ENCODE measurements at places on chromosomes 7 and 10. TPM values are rescaled to one million over a fixed set of nuclear protein-coding genes. Genes with fewer than 3 reads are reported as not detected.

PRKG1 gene
- total RNA-seq, result 18.3 TPM

MINPP1 gene
- total RNA-seq, result 16.9 TPM

CHN2 gene
- total RNA-seq, result not detected

FAM20C gene
- 7.7 TPM for total RNA-seq

DNA sequence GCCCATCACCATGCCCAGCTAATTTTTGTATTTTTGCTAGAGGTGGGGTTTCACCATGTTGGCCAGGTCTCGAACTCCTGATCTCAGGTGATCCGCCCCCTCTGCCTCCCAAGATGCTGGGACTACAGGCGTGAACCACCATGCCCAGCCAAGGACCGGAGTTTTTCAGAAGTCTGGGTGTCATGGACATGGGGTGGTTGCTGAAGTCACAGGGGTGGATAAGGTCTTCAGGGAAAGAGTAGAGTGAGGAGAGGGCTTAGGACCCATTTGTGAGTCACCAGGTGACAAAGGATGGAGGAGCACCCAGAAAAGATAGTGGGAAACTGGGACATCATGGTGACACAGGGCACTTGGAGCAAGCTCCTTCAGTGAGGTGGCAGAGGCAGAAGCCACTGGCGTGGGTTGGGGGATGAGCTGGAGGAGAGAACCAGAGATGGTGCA is 2.8 kb upstream of the GPRIN2 start:
- no peak overlapping the region for H3K4me3 ChIP-seq
- DNase-seq, result no peak
- no peaks in the 10 kb centered on the region for H3K36me3 ChIP-seq

- no peak overlapping the region for H3K4me3 ChIP-seq
- H3K4me1 ChIP-seq, result no peaks in the 10 kb centered on the region
- no peak for DNase-seq
- no peaks in the 10 kb centered on the region for H3K36me3 ChIP-seq
- H3K27ac ChIP-seq, result no peak overlapping the region
- no peaks in the 10 kb centered on the region for H3K27me3 ChIP-seq
Observed at GRCh38 chr7:91771921-91772815, 108.3 kb downstream of the MTERF1 start.

GRCh38 chr7:43583424-43584194 is 701 bp downstream of the STK17A start:
- peak; percentile 46 for DNase-seq
- H3K27me3 ChIP-seq, result peaks cover 2% of the 10 kb centered on the region
- no peaks in the 10 kb centered on the region for H3K36me3 ChIP-seq
- H3K4me1 ChIP-seq, result peaks cover 2% of the 10 kb centered on the region
- H3K27ac ChIP-seq, result peak overlapping the region; percentile 78

GRCh38 chr7:30140456-30140855 is 5.7 kb downstream of the MTURN start:
- H3K36me3 ChIP-seq, result no peaks in the 10 kb centered on the region
- H3K27me3 ChIP-seq, result no peaks in the 10 kb centered on the region
- H3K4me1 ChIP-seq, result peaks cover 5% of the 10 kb centered on the region
- H3K4me3 ChIP-seq, result no peak overlapping the region
- no peak for DNase-seq
- no peak overlapping the region for H3K27ac ChIP-seq

- H3K27ac ChIP-seq, result no peak overlapping the region
- H3K4me3 ChIP-seq, result no peak overlapping the region
- H3K36me3 ChIP-seq, result peaks cover 13% of the 10 kb centered on the region
- H3K27me3 ChIP-seq, result no peaks in the 10 kb centered on the region
- no peak for DNase-seq
- H3K4me1 ChIP-seq, result peaks cover 15% of the 10 kb centered on the region
Observed at GRCh38 chr7:136900005-136900404, 31.6 kb downstream of the CHRM2 start.

- no peaks in the 10 kb centered on the region for H3K27me3 ChIP-seq
- no peaks in the 10 kb centered on the region for H3K4me1 ChIP-seq
- DNase-seq, result no peak
- no peak overlapping the region for H3K27ac ChIP-seq
Observed at GRCh38 chr10:35503578-35503977, 101.6 kb upstream of the GJD4 start.

- no peaks in the 10 kb centered on the region for H3K36me3 ChIP-seq
- H3K4me3 ChIP-seq, result no peak overlapping the region
- H3K4me1 ChIP-seq, result peaks cover 27% of the 10 kb centered on the region
- no peak overlapping the region for H3K27ac ChIP-seq
- no peak for DNase-seq
- no peaks in the 10 kb centered on the region for H3K27me3 ChIP-seq
Observed at GRCh38 chr10:110218632-110219031, 11.2 kb downstream of the MXI1 start.

DNA sequence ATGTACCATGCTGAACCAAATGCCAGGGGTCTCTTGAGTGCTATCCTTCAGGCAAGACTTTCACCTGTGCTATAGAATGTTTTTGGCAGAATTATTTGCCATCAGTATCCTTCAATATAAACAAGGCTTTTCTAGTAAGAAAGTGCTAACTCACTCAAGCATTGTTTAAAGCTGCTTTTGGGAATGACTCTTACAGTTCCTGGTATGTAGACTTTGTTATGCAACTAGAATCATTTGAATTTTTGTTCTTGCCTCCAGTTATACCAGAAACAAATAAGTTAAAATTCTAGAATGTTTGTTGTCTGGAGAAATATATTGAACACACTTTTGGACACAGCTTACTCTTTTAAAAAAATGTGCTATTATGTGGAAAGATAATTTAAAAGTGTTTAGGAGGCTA is 39.5 kb upstream of the RTKN2 start:
- peaks cover 11% of the 10 kb centered on the region for H3K27me3 ChIP-seq
- H3K27ac ChIP-seq, result no peak overlapping the region
- H3K4me1 ChIP-seq, result no peaks in the 10 kb centered on the region
- no peaks in the 10 kb centered on the region for H3K36me3 ChIP-seq
- peak; percentile 6 for DNase-seq

DNA sequence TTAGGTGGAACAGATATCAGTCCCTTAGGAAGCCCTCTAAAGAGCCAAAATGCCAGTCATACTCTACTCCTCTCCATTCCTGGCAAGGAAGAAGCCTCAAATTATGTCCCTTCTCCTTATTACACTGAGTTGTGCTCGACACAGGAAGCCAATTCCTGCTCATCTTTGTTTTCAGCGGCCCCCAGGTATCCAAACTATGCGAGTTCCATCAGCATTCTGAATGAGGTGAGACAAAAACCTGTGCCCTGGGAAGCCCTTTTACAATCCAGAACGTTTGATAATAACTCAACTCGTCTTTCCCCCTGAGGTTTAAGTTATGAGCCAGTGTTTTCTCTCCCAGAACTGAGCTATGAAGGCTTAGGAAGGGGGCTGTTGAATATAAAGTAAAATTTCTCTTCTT is 580.5 kb downstream of the NXPH1 start:
- no peak for DNase-seq
- H3K27ac ChIP-seq, result no peak overlapping the region
- no peaks in the 10 kb centered on the region for H3K36me3 ChIP-seq
- no peak overlapping the region for H3K4me3 ChIP-seq
- H3K27me3 ChIP-seq, result no peaks in the 10 kb centered on the region
- H3K4me1 ChIP-seq, result no peaks in the 10 kb centered on the region

DNA sequence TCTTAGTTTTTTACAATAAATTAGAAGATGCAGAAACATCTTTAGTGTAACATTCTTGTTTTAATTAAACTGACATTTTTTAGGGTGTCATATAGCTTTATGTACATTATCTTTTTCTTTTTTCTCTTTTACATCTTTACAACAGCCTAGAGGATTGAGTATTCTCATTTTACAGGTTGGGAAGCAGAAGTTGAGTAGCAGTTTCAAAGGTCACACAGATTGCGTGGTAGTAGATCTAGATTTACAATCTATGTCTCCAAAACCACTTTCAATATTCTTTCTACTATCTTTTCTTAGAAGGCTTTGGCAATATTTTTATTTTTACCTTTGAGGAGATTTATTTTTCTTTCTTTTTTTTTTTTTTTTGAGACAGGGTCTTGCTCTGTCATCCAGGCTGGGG is 18.7 kb upstream of the MCU start:
- H3K27me3 ChIP-seq, result no peaks in the 10 kb centered on the region
- H3K4me1 ChIP-seq, result peaks cover 4% of the 10 kb centered on the region
- no peaks in the 10 kb centered on the region for H3K36me3 ChIP-seq
- no peak for DNase-seq
- no peak overlapping the region for H3K4me3 ChIP-seq

DNA sequence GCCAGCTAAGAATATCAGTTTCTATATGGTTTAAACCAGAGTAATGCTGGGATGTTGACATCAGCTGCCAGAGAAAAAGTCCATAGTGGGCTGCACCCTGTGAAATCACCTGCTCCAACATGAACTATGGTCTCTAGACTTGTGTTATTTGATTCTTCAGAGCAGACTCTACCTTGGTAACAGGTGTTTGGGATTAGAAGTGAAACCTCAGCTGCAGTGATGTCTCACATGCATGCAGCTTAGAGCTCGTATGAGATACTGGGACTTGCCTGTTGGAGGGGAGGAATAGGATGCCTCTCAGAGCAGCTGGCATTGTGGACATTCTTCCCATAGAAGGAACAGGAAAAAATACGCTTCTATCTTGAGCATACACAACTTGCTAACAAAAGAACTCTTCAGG is 287.1 kb upstream of the CSTF2T start:
- H3K36me3 ChIP-seq, result no peaks in the 10 kb centered on the region
- H3K27me3 ChIP-seq, result no peaks in the 10 kb centered on the region
- H3K27ac ChIP-seq, result no peak overlapping the region
- H3K4me3 ChIP-seq, result no peak overlapping the region
- no peaks in the 10 kb centered on the region for H3K4me1 ChIP-seq

DNA sequence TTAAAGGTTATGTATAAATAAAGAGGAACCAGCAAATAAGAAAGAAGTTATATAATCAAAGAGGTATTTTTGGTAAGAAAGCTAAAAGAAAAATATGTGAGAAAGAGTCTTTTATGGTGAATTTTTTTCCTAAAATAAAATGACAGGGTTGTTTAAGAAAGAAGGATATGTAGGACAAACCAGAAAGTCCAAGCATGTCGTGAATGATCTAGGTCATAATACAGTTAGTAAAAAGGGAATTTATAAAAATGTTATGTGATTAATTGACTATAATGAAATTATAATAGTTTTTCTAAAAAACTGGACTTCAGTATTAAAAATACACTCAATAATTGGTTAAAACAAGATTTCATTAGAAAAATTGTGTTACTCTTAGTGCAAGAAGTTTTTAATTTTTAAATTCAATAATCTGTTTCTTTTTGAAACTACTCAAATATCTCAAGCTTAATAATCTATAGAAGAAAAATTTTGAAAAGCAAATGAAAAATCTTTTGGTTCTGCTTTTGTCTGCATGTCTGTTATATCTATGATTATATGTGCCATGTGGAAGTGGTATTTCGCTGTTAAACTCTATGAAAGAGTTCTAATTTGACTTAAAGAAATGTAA is 23.3 kb downstream of the AVL9 start:
- peaks cover 8% of the 10 kb centered on the region for H3K36me3 ChIP-seq
- no peaks in the 10 kb centered on the region for H3K4me1 ChIP-seq
- H3K27me3 ChIP-seq, result no peaks in the 10 kb centered on the region
- peak; percentile 71 for DNase-seq
- no peak overlapping the region for H3K4me3 ChIP-seq

DNA sequence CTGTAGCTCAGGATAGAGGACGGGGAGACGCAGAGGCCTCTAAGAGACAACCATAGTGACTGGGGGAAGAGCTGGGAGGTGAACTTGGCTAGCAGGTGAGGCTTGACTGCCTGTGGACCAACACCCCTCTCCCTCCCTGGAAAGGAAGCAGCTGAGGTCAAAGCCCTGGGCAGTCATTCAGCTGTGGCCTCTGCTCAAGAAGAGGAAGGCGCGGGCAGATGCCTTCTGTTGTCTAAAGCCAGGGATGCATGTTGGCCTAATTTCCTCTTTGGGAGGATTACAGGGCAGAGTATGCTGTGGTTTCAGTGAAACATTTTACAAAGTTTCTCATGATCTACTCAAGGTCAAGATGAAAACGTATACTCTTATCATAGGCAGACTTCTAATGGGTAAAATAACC is 327.1 kb downstream of the PRPF18 start:
- H3K27me3 ChIP-seq, result no peaks in the 10 kb centered on the region
- H3K4me3 ChIP-seq, result no peak overlapping the region
- no peaks in the 10 kb centered on the region for H3K36me3 ChIP-seq
- no peak overlapping the region for H3K27ac ChIP-seq

DNA sequence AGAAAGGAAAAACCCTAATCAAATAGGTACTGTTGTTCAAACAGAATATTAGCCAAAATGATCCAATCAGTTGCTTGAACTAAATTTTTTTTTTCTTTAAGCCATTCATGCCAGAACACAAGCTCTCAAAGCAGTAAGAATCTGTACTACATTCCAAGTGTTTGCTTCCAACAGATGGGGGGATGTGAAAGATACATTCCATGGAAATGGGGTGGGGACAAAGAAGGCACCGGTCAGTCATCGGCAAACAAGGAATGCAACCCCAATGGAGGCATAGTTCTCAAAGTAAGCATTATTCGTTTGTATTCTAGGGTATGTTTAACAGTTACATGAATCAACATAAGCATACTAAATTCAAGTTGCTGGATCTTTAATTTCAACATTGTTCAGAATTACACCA is 32.5 kb downstream of the C10orf143 start:
- H3K4me1 ChIP-seq, result no peaks in the 10 kb centered on the region
- no peak overlapping the region for H3K27ac ChIP-seq
- no peaks in the 10 kb centered on the region for H3K36me3 ChIP-seq
- no peak overlapping the region for H3K4me3 ChIP-seq

GRCh38 chr7:44783407-44783806 is 13.1 kb upstream of the PPIA start:
- no peaks in the 10 kb centered on the region for H3K4me1 ChIP-seq
- H3K27ac ChIP-seq, result no peak overlapping the region
- no peak for DNase-seq
- H3K36me3 ChIP-seq, result no peaks in the 10 kb centered on the region
- H3K4me3 ChIP-seq, result no peak overlapping the region

- DNase-seq, result peak; percentile 75
- H3K27me3 ChIP-seq, result no peaks in the 10 kb centered on the region
- no peaks in the 10 kb centered on the region for H3K36me3 ChIP-seq
Observed at GRCh38 chr7:158821171-158822031, 7.9 kb downstream of the ESYT2 start.

- no peak for DNase-seq
- no peaks in the 10 kb centered on the region for H3K4me1 ChIP-seq
- H3K4me3 ChIP-seq, result no peak overlapping the region
- H3K36me3 ChIP-seq, result no peaks in the 10 kb centered on the region
Observed at GRCh38 chr10:113592380-113592779, 39.5 kb downstream of the HABP2 start.

DNA sequence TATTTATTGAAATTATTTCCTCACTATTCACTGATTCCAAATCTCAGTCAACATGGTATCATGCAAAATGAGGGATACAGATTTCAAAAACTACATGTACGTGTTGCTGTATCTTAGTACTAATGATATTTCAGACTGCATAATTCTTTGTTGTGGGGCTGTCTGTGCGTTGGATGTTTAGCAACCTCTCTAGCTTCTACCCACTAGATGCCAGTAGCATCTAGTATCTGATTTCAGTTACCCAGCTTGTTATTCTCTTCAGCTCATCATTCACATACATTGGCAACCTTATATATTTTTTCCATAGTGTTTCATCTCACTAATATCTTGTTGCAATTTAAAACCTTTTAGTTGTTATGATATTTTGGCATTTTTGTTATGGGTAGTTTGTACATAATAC is 22.5 kb upstream of the WASL start:
- H3K4me3 ChIP-seq, result no peak overlapping the region
- no peaks in the 10 kb centered on the region for H3K27me3 ChIP-seq
- no peak for DNase-seq
- no peak overlapping the region for H3K27ac ChIP-seq
- H3K36me3 ChIP-seq, result no peaks in the 10 kb centered on the region

GRCh38 chr7:101245147-101245668 is 327 bp upstream of the FIS1 start:
- H3K4me1 ChIP-seq, result peaks cover 5% of the 10 kb centered on the region
- peak overlapping the region; percentile 73 for H3K4me3 ChIP-seq
- no peak for DNase-seq

GRCh38 chr7:93145354-93145753 is 2.8 kb downstream of the SAMD9L start:
- H3K4me3 ChIP-seq, result no peak overlapping the region
- no peak overlapping the region for H3K27ac ChIP-seq
- DNase-seq, result no peak
